ENCODE measurements at places on chromosomes 2 and 18. TPM values are rescaled to one million over a fixed set of nuclear protein-coding genes. Genes with fewer than 3 reads are reported as not detected.

DNA sequence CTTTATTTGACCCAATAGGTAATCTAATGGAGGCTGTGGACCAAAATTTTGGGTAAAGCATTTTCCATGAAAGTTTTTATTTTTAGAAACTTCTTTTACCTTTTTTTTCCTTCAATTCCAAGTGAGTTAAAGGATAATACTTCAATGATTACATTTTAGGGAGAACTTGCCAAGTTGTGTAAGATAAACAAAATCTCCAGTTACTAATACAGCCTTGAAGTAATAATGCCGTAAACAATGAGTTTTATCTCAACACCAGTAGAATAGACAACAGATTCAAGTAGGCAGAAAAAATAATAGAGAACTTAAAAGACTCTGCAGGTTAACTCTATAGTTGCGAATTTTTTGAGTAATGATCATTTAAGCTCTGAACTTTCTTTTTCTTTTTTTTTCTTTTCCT, 807.4 kb downstream of the CNTNAP5 start:
- no peak for DNase-seq

- no peak for DNase-seq
Measured at GRCh38 chr18:75238100-75238499, 27.5 kb downstream of the TSHZ1 start.

The PLB1 gene
- total RNA-seq: 3.0 TPM

The KIAA2012 gene
- not detected for total RNA-seq

GRCh38 chr2:191311627-191312026, 66.4 kb downstream of the MYO1B start:
- DNase-seq: no peak

- no peak for DNase-seq
Measured at GRCh38 chr2:35887146-35887545, 468.4 kb upstream of the CRIM1 start.

GRCh38 chr18:44342162-44342561, 338.5 kb upstream of the SETBP1 start:
- no peak for DNase-seq

Data from right atrium auricular region (tissue), 2 donors.